Skeletal muscle tissue (tissue), 5 donors: ENCODE measurements at places on chromosomes 12 and 14. TPM values are rescaled to one million over a fixed set of nuclear protein-coding genes. Genes with fewer than 3 reads are reported as not detected.

Gene UNC79
- total RNA-seq, result under 0.01 TPM

Gene SPTB
- total RNA-seq, result 312 TPM

Gene CLEC4E
- total RNA-seq, result not detected

Gene ERBB3
- 154 TPM for total RNA-seq

Gene NELL2
- total RNA-seq, result 1.0 TPM

Gene ALDH6A1
- 24.0 TPM for total RNA-seq

Gene FAM177A1
- 13.6 TPM for total RNA-seq

Gene GMFB
- 42.8 TPM for total RNA-seq

Gene KLHDC1
- 20.9 TPM for total RNA-seq

Gene PA2G4
- 53.8 TPM for total RNA-seq

Gene CD163L1
- 4.7 TPM for total RNA-seq

Gene OR6C6
- total RNA-seq, result not detected

Gene TARBP2
- total RNA-seq, result 29.7 TPM

Gene LRIG3
- 80.9 TPM for total RNA-seq

Gene SERPINA9
- total RNA-seq, result not detected

Gene RPL10L
- total RNA-seq, result not detected

Gene KRT75
- total RNA-seq, result not detected

Gene KRT76
- total RNA-seq, result not detected

Gene NACA
- 910 TPM for total RNA-seq

Gene PTCSC3
- total RNA-seq, result not detected

Gene TPPP2
- total RNA-seq, result not detected

Gene LRRC74A
- total RNA-seq, result not detected

Gene OR4K13
- not detected for total RNA-seq

Gene SBNO1
- 11.5 TPM for total RNA-seq
